Foreskin keratinocyte (primary cell): ENCODE measurements at places on chromosomes 12 and 14. TPM values are rescaled to one million over a fixed set of nuclear protein-coding genes. Genes with fewer than 3 reads are reported as not detected.

GRCh38 chr12:91877022-91877421, 268.6 kb downstream of the BTG1 start:
- no peak for DNase-seq

DNA sequence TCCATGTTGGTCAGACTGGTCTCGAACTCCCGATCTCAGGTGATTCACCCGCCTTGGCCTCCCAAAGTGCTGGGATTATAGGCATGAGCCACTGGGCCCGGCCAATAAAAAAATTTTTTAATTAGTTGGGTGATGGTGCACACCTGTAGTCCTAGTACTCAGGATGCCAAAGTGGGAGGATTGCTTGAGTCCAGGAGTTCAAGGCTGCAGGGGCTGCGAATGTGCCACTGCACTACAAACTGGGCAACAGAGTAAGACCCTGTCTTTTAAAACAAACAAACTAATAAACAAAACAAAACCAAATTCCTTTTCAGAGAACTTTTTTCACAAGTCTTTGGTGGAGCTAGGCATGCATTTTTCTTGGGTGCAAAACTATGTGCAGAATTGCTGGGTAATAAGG, 10.1 kb upstream of the SPSB2 start:
- DNase-seq: no peak

DNA sequence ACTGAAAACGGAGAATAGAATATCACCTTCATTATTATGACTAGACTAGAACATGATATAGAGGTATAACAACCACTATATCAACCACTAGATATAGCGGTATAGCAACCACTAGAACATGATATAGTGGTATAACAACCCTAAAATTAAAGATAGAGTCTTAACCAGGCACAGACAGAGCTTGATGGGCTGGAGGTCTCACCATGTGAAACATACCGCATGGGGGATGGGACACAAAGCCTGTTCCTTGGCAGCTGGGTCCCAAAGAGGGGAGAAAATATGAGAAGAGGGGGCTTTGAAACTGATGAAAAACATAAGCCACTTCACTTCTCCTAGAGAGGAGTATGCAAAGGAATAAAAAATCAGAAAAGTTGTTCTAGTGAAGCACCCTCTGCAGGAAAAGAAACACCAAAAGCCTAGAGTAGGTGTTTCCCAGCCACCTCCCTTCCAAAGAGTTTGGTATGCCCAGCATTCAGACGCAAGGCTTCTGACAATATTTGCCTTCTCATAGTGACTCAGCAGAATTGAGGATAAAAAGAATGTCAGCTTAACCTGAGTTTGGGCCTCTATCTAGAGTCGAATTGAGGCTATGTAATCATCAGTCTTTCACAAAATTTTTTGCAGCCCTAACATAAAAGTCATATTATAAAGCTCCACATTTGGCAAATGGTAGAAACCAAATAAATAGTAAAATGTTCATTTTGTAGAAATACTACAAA, 316.4 kb downstream of the NOVA1 start:
- peak; percentile 60 for DNase-seq

- no peak for DNase-seq
Observed at GRCh38 chr12:75549989-75550388, 38.6 kb upstream of the KRR1 start.

DNA sequence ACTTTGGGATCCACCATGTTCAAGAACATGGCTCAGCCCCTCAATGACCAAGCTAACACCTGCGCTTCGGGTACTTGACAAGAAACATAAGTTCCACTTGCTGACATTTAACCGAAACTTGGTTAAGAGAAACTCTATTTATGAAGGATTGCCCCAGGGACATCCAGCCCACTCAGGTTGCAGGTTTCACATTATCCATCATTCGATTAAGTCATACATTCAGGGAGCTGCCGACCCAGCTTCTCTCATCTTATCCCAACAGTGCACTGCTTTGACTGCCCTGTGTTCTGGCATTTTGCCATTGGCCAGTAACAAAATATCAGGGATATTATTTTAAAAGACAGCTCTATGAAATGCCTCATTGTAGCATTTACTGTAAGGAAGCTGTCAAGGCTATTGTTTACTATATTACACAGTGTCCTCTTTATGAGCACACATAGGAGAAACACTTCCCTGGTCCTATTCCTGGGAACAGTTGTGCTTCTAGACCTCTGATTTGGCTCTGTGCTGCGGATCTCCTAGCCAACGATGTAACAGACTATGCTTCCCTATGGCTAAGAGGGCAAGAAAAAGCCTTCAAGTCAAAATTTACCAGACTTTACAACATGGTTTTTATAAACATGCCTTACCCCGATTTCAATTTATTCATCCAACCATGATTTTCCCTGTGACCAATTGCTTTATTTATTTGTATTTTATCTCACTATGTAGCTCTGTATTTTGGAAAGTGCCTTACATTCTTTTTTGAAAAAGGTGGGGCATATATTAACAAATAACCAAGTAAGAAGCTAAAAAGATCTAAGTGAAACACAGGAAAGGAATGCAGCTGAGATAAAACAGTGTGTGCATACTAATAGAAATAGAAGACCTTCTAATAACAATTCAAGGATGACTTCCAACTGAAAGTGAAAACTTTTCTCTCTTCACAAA, 109.3 kb downstream of the ITPR2 start:
- DNase-seq: peak; percentile 59

GRCh38 chr14:98130691-98131090, 1141.3 kb downstream of the BCL11B start:
- peak; percentile 67 for DNase-seq

DNA sequence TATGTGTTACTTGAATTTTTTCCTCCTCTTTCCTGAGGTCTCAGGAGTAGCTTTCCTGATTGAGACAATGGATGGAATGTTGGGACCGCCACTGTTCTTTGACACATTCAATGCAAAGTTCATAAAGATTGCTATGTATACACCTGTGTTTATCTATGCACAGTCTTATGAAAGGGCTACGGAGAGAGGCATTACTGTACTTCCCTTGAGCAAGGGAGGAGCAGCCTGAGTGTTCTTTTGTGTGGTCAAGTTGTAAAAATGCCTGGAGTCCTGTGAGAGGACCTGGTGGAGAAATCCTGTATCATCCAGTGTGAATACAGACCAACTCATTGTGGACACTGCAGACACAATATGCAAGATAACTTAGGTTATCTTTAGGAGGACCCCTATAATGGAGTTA, 1.2 kb downstream of the SRGAP1 start:
- no peak for DNase-seq

DNA sequence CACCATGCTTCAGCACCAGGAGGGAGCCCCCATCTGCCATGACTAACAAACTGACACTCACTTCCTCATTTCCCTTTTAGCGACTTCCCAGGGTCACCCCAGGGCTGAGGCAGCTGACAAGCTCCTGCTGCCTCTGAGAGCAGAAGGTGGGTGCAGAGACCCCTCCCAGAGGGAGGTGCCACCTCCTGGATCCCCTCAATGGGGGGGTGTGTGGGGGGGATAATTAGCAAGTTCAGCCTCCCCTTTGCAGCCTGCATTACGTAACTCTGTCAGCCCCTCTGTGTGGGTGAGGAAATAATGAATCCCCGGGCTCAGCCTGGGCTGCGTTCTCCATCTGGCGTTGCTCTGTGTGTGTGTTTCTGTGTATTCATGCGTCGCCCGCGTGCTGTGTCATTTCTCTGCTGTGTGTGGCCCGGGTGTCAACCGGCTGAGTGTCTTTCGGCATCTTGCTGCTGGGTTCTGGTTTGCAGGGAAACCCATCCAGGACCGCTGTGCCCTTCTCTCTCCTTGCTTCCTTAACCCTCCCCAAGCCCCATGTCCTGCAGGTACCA, 28.0 kb downstream of the NOS1 start:
- no peak for DNase-seq

DNA sequence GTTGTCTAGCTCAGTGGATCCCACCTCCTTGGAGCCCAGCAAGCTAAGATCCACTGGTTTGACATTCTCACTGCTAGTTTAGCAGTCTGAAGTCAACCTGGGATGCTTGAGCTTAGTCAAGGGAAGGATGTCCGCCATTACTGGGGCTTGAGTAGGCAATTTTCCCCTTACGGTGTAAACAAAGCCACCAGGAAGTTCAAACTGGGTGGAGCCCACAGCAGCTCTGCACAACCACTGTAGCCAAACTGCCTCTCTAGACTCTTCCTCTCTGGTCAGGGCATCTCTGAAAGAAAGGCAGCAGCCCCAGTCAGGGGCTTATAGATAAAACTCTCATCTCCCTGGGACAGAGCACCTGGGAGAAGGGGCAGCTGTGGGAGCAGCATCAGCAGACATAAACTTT, 16.7 kb upstream of the TAS2R43 start:
- no peak for DNase-seq

GRCh38 chr14:44803239-44803905, 158.4 kb downstream of the KLHL28 start:
- DNase-seq: peak; percentile 13

DNA sequence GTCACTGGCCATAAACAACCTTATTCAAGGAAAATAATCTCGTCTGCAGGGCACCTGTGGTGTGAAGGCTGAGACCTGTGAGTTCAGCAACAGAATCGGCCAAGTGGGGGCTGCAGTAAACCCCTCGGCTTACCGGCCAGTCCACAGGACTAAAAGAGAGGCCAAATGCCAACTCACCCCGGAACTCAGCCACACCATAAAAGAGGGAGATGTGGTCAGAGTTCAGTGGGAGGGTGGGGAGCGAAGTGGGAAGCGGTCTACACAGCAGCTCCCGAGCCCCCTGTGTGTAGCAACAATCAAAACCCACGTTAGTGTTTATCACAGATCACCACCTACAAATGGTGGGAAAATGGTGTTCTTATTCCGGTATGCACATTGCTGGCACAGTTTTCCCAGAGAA, 153.0 kb downstream of the PIWIL1 start:
- DNase-seq: no peak

DNA sequence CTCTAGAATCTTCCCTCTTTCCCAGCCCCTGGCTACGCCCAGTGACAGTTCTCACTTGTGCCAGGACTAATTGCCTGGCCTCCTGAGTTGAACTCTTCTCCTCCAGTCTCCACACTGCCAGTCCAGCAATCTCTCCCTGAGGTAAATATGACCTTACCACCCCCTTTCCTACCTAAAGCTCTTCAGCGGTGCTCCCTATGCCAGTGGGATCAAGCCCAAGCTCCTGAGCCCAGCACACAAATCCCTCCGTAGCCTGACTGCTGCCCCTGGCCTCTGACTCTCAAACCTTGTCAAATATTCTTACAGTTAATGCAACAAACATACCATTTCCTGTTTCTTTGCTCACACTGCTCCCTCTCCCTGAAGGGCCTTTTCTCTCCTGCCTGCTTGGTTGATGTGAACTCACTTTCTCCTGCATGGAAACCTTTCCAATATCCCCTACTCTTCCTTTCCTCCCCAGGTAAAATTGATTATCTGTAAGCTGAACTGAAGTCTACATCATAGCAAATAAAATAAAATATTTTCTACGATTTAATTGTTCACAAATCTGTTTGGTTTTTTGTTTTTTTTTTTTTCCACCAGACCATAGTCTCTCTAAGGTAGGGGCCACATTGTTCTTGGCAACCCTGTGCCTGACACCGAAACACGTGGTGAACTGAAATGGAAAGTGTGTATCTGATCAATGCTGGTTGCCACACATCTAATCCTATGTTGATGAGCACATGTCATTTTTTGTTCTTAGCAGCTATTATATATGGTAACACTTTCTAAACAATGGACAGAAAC, 147.5 kb downstream of the SLC38A6 start:
- DNase-seq: no peak

DNA sequence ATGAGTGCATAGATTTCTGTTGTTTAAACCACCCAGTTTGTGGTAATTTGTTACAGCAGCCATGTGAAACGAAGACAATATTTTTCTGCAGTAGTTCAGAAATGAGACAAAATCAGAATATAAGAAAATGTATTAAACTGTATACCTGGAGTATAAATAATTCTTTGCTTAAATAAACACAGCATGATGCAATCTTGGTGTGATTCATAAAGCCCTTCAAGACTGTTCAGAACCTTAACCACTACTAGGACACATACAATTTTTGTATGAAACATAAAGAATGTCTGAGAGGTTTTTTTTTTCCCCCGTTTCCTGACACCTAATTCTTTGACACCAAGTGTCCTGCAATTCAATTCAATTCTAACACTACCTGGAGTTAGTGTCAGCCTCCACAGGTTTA, 10.5 kb downstream of the C12orf75 start:
- DNase-seq: peak; percentile 49

DNA sequence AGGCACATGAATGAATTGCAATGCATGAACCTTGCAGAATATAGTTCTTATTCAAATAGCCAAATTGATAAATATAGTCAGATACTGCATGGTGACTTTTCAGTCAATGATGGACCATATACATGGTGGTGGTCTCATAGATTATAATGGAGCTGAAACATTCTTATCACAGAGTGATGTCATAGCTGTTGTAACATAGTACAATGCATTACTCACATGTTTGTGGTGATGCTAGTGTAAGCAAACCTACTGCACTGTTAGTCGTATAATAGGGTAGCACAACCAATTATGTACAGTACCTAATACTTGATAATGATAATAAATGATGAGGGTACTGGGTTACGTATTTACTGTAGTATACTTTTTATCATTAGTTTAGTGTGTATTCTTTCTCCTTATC, 280.3 kb downstream of the BCAT1 start:
- no peak for DNase-seq

DNA sequence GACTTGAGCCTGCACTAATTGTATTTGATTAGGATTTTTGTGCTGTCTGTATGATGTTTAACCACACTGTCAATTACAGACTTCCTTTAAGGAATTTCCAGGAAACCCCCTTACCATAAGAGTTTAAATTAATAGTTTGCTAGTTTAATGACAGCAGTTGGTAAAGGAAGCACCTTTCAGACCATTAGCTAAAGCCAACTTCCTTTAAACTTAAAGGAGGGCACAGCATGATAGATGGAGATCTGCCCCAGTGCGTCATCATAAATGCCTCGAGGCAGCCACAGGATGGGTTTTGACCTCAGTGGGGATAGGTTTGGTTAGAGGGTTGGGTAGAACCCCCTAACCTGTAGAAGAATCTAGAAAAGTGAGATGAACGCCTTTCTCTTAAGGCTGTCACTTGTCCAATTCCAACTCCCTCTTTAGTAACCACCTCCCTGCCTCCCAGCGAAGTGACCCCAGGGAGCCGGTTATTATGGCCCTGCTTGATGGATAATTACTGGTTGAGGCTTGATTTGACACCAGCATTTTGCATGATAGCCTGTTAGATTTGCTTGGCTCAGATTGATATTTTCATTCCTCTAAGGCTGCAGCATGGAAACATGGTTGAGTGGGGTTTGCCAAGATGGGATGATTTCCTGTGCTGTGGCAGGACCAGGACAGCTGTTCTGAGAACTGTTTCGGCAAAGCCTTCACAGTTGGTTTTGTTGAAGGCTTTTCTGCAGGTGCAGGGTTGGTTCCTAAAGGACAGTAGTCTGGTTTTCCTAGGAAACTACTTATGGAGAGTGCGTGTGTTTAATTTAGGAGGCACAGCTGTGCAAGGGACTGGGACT, 62.7 kb downstream of the CHST11 start:
- no peak for DNase-seq

- DNase-seq: no peak
Observed at GRCh38 chr12:132148368-132149045, 4.2 kb downstream of the NOC4L start.

- no peak for DNase-seq
Observed at GRCh38 chr12:13093848-13094220, 9.6 kb downstream of the GSG1 start.

BIN2 gene
- not detected in 2 replicates for total RNA-seq

KRT82 gene
- total RNA-seq: not detected in 2 replicates

KLHL33 gene
- not detected in 2 replicates for total RNA-seq

PSME1 gene
- 199 and 201 TPM in 2 replicates for total RNA-seq

RPAP3 gene
- 27.8 and 29.7 TPM in 2 replicates for total RNA-seq

CCDC85C gene
- total RNA-seq: 51.9 and 65.2 TPM in 2 replicates

EMP1 gene
- total RNA-seq: 174 and 217 TPM in 2 replicates

CLEC2D gene
- total RNA-seq: 0.60 and 0.78 TPM in 2 replicates

ATXN7L3B gene
- 14.7 and 17.6 TPM in 2 replicates for total RNA-seq

LRTM2 gene
- not detected in 2 replicates for total RNA-seq

ANKRD9 gene
- total RNA-seq: 6.7 and 7.8 TPM in 2 replicates

SLC5A8 gene
- total RNA-seq: 0.10 and 0.14 TPM in 2 replicates

UNC79 gene
- total RNA-seq: under 0.01 TPM in 2 replicates
